Spinal cord (tissue), 10 donors: ENCODE measurements at places on chromosomes 4 and X.

DNA sequence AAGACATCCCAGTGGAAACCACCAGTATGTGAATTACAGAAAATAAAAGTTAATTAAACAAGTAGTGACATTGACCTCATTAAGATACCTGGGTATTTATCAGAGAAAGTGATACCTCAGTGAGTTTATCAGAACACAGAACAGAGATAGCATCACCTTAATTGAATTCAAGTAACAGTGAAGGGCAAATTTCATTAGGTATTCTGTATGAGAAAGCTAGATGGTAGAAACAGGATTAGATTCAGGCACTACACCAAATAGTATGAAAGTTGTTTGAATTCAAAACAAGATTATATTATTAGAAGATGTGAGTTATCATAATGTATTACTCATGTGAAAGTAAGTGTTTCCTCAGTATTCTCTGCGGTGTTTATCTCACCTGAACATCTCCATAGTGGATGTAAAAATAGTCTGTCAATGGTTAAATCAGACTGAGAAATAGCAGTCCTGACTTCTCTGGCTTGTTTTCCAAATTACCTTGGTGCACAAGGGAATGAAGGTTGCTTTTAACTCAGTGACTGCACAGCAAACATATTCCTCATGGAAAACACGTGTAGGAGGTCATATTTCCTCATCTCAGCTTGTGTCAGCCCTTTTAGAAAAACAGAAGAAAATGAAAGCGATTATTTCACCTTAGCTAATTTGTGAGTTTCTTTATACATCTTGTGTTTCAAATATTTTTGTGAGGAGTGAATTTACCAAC lies 79.9 kb upstream of the PCDH18 start:
- no peak for DNase-seq

DNA sequence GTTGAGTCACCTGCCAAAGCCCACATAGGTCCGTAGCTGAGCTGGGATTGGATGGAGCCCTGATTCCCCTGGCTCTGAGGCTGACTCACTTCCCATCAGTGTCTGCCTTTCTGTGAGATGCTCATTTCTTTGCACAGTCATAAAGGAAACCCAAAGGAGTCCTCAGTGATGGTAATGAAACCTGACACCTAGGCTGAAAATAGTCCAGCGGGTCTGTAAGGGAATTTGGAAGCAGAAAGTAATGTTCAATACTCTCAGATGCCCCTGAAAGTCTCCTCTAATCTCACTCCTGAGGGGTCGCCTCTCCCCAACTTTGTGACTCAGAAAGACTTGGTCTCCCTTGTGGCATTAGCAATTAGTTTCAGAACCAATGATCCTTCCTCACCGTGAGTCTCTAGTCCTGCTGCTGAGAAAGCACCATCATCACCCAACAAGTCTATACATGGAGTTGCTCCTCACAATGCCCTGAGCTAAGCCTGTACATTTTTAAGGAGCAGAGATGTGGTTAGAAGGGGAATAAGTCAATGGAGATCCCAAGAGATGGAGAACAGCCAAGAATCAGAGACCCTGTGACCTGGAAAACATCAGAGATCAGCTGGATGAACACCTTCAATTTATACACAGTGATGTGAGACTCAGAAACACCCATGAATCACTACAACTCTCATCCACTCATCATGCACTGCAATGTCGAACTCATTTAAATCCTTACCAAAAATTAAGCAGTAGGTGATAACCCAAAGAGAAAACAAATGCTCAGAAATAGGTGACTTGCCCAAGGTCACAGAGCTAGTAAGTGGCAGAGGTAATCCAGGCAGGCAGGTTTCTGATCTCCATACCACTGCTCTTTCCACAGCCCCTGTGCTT lies 219.0 kb upstream of the CPEB2 start:
- no peak for DNase-seq

DNA sequence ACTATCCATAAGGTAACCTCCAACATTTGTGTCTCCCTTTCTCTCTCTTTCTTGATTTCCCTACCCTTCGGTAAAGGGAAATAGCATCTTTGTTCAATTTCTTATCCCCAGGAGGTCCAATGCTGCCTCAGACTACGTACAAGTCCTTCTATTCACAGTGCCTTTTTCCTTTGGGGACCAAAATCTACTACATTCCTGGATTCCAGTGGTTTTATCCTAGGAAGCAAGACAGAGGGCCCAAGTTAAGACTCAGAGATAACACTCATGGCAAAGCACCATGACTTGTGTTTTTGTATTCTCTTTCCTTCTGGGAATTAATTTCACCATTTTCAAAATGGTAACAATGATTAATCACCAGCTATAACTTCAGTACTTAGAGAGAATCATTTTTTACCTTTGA lies 10.6 kb downstream of the G3BP2 start:
- DNase-seq = no peak

GRCh38 chrX:124860736-124861135 lies 458.9 kb upstream of the TEX13C start:
- no peak for DNase-seq

DNA sequence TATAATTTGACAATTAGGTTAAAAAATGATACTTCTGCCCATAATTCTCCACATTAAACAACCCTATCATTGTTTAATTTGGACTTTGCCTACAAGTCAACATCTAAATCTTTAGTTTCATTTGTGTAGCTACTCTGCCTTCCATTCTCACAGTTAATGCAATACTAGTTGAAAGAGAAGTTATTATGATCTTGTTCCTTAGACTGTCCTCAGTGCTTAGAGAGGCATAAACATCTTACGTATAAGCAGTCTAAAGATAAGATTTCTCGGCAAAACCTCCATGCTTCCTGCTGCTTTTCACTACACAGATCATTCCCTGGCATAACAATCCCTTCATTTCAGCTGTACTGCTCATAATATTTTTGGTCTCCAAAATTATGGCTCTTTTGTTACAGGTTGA lies 105.1 kb upstream of the CAMK2D start:
- DNase-seq = no peak
